CD8-positive, alpha-beta memory T cell (primary cell): ENCODE measurements at places on chromosomes 6 and 20.

- no peak for DNase-seq
Observed at GRCh38 chr20:63782521-63782971, 43.0 kb downstream of the SLC2A4RG start.

- no peak for DNase-seq
Observed at GRCh38 chr6:143149771-143150170, 89.1 kb downstream of the AIG1 start.

GRCh38 chr6:27136978-27137814, 110.3 kb upstream of the PRSS16 start:
- no peak for DNase-seq

DNA sequence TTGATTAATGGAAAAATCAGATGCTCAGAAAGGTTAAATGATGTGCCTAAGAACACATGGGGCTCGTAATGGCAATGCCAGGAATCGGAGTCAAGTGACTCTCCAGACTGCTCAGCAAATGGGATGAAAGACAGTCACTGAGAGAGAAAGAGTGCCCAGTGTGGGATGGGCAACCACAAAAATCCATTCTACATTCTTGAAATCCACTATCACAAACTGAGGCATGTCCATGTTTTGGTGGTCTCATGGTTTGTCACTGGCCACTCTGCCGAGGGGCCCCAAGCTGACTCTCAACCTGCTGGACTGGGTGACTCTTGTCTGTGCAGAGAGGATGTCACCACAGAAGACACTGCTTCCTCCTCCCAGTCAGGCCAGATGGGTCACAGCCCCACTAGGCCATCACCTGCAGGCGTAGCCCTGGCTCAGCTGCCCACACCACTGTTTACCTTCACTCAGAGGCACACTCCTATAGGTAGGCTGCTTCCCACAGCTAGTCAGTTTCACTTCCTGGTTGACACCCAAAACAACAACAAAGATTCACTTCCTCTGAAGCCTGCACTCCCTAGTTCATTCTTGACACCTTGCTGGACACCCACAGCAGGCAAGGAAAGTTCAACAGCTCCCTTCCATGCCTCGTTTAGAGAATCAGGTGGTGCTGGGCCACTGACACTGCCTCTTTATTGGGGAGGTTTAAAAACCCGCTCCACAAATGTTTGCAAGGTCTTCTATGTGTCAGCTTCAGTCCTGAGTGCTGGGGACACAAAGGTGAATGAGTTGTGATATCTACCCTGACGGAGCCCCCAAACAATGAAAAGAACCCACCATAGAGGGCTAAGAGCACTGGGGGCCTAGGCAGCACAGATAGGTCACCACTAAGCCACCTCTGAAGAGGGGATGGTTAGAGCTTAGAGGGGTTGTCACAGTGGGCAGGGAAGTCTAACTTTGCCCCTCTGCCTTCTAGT, 21.7 kb downstream of the MAP1LC3A start:
- DNase-seq, result no peak

DNA sequence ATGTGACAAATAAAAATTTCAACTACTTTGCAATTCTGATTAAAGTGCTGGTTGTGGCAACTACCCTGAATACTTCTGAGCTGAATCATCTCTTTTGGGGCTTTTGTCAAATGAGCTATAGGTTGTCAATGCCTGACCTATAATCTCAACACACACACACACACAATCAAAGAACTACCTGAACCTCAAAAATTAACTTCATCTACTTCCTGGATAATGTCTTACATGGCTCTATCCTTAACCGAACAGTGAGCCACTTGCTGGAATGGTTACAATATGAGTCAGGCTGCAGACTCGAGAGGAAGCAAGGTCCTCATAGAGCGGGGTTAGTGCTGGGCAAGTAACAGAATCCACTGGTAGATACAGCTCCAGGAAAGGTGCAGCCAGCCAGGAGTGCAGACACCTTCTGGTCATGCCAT, 70.6 kb upstream of the DST start:
- no peak for DNase-seq

DNA sequence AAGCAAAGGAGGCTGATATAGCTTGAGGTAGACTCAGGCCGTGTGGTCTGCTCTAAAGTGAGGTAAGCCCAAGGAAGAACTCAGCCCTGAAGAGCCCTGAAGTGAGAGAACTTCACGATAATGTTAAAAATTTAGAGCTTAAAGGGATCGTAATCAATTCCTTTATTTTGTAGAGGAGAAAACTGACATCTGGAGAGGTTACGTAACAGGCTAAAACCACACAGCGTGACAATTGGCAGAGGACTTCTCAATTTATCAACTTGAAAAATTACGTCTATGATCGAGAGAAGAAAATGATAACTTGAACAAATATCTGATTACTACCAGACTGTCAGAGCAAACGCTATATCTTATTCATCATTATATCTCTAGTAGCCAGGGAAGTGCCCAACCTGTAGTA, 121.8 kb upstream of the FOXO3 start:
- no peak for DNase-seq

- no peak for DNase-seq
Observed at GRCh38 chr6:71478834-71479541, 190.4 kb downstream of the OGFRL1 start.

DNA sequence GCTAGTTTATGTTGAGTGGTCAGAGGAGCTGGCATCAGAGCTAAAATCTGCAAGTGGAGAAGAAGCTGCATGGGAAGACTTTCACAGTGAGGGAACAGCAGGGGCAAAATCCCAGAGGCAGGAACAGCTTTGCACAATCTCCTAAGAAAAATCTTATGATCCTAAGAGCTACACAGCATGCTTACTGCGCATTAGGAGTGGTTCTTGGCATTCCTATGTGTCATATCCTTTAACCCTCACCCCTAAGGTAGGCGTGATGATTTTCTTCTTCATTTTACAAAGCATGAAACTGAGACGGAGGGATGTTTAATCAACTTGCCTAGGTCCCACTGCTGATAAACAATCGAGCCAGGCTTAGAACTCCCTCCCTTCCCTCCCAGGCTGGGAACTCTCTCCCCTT, 313.6 kb upstream of the SULF2 start:
- no peak for DNase-seq

- no peak for DNase-seq
Observed at GRCh38 chr20:36308353-36308752, 2.2 kb downstream of the DLGAP4 start.

GRCh38 chr6:105832313-105832761, 253.8 kb upstream of the PRDM1 start:
- DNase-seq, result no peak

GRCh38 chr6:24451581-24452388, 37.6 kb downstream of the GPLD1 start:
- DNase-seq, result no peak

GRCh38 chr6:156783958-156784357, 6.8 kb downstream of the ARID1B start:
- DNase-seq, result no peak

DNA sequence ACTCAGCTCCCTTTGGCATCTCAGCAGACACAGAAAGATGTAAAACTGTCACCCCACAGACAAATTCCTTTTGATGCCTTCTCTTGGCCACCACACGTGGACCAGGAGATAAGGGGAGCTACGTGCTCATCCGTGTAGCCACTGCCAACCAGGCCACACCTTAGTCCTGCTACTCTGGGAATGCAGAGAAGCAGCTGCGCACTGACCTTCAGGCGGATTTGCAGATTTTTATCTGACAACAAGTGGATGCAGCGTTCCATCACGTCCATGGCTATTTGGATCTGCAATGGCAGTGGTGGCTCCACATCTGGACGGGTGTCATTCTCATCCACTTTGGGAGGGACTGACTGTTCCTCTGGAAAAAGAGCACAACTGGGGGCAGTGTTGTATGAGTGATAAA, 30.8 kb downstream of the TTI1 start:
- DNase-seq, result no peak

DNA sequence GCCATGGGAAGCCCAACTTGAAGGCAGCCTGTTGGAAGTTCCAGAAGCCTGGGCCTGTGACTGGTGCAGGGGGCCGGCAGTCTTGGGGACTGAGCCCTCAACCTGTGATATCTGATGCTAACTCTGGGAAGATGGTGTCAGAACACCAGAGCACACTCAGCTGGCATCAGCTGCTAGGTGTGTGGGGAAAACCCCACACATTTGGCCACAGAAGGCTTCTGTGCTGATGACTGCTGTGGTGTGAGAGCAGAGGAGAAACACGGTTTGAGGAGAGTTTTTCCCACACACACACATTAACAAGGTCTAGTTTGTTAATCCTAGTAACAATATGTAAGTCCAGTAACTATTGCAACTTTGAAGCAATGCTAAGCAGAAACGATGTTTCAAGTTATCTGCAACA, 78.0 kb downstream of the PSMB1 start:
- DNase-seq, result no peak

DNA sequence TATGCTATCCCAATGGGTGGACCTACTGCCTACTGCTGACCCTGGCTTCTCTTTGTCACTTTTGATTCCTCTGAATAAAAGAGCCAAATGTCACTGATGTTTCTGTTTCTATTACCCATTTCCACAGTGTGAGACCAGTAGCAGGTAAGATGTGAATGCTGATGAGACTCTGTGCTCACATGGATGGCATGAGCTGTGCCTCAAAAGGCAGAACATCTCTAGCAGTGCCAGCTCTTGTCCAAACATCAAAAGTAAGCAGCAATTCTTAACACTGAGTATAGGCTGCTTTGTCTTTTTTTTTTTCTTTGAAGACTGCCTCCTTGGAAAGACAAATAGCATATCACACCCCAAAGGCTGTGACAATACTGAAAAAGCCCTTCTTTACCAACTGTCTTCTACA, 459.2 kb upstream of the RUNX2 start:
- DNase-seq, result no peak

GRCh38 chr6:110432285-110432900, 17.0 kb upstream of the DDO start:
- DNase-seq, result no peak

GRCh38 chr6:52144196-52145076, 41.7 kb upstream of the IL17A start:
- no peak for DNase-seq

- no peak for DNase-seq
Observed at GRCh38 chr6:70684794-70685493, 17.3 kb downstream of the SMAP1 start.

DNA sequence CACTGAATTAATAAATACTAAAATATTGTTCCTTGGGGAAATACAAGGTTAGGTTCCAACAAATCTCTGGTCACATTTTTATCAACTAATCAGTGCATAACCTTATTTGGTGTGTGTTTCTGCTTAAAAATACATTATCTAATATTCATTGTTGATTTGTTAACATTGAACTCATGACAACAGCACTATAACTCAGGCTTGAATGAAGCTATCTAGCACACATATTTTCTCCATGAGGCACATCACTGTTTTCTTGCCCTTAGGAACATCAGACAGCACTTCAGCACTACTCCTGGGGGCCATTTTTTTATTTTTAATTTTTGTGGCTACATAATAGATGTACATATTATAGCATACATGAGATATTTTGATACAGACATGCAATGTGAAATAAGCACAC, 277.2 kb upstream of the NT5E start:
- DNase-seq, result no peak

DNA sequence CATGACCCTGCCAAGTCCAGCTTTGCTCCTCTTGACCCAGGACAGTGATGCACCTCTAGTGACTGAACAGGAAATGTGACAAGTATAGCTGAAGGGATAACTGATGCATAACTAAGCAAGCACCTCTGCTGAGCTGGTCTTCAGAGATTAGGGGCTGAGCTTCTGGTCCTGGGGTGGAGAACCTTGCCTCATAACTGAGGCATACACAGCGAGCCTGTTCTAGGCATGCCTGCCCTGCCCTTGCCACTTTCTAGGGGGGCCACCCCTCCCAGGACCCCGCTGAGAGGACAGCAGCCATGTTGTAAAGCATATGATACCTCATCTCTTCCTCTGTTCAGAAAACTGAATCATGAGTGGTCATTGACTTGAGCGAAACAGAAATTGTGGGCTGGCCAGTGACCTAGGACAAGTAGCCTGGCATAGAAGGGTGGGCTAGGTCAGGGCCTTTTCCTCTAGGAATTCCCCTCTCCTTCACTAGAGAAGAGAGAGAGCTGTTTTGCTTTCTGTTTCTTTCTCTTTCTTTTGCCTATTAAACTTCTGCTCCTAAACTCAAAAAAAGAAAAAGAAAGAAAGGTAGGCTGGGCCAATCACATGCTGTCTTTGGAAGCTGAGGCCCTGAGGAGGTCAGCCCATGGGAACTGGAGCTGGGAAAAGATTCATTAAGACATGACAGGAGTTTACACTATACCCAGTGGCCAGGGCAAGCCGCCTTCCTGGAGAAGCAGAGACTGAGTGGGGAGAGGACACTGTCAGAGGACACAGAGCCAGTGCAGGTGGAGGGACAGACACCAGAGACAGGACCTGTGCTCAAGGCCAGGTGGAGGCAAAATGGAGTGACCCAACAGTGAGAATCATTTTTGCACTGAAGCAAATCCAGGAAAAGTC, 23.1 kb downstream of the ALDH5A1 start:
- DNase-seq, result no peak

DNA sequence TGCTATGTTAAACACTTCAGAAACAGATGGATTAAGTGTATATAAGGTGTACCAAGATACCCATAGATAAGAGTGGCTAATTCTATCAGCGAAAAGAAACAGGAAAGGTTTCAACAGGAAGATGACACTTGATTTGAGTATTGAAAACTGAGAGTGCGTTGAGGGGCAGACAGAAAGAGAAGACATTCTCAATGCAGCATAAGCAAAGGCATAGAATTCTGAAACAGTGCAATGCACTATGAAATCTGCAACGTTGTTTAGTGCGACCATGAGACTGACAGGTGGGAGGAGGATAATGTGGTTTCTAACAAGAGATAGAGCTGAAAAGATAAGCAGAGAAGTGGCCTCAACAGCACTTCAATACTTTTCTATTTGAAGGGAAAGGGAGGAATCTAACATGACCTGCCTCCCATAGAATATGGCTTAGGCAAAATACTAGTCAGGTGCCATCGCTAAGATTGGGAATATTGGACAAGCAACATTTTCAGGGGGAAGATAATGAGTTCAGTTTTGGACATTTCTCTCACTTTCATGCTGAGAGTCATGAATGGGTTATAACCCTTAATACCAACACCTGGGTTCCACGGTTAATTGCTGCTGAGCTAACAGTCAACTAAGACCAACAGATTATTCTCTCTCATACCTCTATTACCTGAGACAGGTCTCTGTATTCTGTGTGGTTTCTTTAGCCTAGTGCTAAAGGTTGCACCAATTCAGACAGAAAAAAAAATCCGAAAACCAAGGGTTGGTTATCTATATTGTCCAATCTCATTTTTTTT, 312.9 kb upstream of the ARID1B start:
- no peak for DNase-seq

- no peak for DNase-seq
Observed at GRCh38 chr6:105896052-105896820, 189.9 kb upstream of the PRDM1 start.

- DNase-seq, result no peak
Observed at GRCh38 chr6:67663105-67663895, 971.8 kb upstream of the ADGRB3 start.
